Fibroblast of gingiva (primary cell): ENCODE measurements at places on chromosomes 4 and X.

DNA sequence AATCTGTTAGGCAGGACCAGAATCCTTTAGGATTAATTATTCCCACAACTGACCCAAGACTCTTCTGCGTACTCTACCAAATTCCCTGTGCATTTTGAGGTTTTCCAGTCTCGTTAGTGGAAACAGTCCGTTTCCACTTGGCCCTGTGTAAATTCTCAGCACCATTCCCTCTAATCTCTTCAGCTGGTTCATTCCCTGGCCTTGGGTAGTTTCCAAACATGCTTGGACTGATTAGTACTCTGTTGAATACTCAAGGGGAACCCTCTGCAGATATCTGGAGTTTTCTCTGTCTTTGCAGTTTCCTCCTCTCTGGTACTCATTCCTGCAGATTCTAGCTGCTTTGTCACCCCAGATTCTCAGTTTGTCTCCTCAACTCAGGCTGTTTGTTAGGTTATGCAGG is 80.4 kb downstream of the ZFX start:
- DNase-seq: no peak

GRCh38 chr4:4446434-4446833 is 59.5 kb downstream of the NSG1 start:
- DNase-seq: no peak

DNA sequence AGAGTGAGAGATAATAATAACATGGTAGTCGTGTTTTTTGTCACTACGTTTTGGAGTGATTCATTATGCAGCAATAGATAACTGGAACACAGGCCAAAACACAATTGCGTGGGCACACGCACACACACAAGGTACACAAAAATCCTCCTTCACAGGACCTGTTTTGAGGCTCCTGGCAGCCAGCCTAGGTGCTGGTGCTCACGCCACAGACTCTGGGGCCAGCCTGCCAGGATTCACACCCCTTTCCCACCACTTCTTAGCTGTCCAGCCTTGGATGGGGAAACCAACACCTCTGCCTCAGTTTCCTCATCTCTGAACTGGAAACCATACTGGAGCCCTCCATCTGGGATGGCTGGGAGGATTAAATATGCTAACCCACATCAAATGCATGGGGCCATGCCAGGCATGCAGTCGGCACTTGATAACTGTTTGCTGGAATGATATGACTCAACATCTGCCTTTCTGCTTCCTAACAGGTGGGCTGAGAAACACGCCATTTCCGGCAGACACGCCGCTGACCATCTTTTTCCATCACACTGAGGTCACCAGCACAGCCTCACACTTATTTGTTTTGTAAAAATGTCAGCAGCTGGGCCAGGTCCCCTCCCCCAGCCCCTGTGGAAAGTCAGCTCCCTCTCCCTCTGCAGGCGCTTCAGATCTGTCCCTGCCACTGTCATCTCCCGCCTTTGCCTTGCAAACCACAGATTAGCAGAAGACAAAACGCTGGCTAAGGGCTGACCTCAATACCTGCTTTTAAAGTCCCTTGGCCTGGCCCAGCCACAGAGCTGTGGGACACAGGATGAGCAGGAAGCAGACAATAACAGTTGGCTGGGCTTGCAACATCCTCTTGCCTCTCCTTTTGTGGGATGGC is 237.5 kb downstream of the BCOR start:
- DNase-seq: no peak

GRCh38 chr4:14218641-14219040 is 591.1 kb upstream of the BOD1L1 start:
- DNase-seq: peak; percentile 21

DNA sequence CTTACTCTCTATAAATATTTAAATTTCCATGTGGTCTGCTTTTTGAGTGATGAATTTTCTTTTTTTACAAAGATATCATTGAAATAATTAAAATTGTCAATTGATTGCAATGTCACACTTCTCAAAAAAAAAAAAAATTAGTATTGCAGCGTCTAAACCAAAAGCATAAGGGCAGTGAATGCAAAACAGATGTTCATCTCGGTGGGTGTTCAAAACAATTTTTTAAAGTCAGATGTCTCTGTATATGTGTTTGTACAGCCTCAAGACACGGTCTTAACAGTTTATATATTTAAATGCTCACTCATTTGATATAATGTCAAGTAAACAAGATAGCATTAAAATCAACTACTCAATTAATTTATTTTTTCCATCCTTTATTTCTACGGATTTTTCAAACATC is 52.3 kb downstream of the PALLD start:
- peak; percentile 16 for DNase-seq

DNA sequence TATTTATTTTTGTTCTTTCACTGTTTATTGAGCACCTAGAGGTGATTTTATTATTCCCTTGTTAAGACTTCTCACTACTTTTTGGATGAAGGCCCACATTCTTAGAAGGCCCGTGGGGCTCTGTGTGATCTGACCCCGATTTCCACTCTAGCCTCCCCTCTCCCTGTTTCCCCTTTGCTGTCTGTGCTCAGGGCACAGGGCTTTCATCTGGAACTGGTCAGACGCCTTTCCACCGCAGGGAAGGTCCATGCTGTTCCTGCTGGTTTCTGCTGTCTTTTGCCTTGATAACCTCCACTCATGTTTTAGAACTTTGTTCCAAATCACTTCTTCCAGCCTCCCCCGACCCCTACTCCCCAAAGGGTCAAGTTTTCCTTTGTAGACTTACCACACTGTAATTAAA is 31.3 kb upstream of the ANAPC4 start:
- DNase-seq: no peak

- DNase-seq: no peak
Observed at GRCh38 chrX:22118161-22118830, 86.2 kb downstream of the PHEX start.

DNA sequence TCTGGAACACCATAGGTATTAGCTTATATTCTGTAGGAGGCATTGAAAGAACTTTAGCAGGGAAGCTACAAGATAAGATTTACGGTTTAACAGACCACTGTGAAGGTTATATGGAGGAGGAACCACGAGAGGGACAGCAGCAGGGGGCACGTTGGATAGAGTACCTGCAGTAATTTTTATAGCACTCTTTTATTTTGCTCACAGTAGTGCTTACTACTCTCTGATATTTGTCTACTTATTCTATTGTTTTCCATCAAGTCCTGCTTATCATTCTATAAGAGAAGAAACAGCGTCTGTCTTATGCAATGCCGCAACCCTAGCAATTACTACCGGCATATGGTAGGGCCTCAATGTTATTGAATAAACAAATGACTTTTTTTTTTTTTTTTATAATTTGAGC is 122.5 kb downstream of the PCDH7 start:
- DNase-seq: no peak

DNA sequence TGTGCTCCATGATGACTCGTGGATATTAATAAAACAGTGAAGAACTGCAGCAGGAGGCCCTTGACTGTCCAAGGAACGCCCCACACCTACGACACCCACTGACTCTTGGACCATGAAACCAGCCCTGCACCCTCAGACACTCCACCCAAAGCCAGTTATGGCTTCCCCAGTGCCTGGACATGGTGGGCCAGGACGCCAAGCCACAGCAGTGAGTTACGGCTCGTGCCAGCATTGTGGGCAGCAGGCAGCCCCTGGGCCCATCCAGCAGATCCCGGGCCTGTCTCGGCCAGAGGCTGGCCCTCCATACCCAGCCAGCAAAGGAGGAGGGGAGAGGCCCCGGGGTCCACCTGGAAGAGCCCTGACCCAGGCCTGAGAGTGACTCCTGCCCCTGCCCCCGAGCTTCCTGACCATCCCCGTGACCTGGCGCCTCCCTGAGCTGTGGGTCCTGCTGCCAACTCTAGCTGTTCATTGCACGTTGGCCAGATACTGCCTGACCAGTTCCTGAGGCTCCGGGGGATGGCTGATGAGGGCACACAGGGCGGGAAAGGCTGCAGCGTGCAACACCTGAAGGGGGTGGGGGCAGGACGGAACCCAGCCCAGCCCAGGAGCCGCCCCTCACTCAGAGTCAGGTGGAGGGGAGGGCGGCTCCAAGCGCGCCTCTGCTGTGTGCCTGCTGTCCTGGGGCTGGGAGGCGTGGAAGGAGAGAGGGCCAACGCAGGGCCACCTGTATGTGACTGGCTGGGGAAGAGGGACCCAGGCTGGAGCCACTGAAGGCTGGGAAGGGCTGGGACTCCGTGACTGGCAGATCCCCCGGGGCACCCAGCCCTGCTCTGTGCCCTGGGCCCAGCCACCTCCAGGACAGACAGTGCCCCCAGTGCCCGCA is 739 bp downstream of the SLC49A3 start:
- no peak for DNase-seq

DNA sequence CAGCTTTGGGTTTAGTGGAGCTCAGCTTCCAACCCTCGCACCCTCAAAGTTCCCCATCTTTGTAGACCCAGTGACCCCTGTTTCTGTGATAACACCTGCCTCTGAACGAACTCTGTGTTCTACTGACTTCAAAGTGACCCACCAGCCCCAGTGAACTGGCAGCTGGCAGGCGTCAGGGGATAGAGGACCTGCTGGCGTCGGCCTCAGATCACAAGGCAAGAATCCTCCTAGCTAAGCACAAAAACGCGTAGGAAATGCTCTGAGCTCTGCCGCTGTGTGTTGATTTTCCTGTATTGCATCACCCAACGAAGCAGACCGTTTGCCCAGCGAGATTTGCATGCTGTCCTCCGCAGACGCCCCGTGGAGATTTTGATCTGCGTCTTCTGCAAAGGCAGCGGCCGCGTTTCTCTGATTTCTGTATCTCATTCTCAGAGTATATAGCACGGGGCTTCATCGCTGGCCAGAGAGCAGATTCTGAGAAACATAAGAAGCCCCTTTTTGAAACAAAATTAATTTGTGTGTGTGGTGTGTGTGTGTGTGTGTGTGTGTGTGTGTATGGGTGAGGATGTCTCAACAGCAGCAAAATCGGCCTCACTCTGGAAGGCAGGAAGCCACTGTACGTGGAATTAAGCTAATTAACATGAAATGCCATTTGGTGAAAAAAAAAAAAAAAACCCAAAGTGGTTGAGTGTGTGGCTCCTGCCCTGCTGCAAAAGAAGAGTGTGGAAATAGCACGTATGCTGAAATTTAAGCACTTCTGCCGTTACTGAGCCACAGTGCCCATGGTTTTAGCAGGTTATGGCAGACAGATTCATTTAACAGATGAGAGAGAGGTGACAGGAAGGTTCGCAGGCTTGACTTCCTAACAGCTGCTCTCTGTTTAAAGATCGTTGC is 29.2 kb upstream of the ASMTL start:
- DNase-seq: peak; percentile 71

- DNase-seq: no peak
Observed at GRCh38 chr4:160129439-160129838, 1026.6 kb downstream of the RAPGEF2 start.

DNA sequence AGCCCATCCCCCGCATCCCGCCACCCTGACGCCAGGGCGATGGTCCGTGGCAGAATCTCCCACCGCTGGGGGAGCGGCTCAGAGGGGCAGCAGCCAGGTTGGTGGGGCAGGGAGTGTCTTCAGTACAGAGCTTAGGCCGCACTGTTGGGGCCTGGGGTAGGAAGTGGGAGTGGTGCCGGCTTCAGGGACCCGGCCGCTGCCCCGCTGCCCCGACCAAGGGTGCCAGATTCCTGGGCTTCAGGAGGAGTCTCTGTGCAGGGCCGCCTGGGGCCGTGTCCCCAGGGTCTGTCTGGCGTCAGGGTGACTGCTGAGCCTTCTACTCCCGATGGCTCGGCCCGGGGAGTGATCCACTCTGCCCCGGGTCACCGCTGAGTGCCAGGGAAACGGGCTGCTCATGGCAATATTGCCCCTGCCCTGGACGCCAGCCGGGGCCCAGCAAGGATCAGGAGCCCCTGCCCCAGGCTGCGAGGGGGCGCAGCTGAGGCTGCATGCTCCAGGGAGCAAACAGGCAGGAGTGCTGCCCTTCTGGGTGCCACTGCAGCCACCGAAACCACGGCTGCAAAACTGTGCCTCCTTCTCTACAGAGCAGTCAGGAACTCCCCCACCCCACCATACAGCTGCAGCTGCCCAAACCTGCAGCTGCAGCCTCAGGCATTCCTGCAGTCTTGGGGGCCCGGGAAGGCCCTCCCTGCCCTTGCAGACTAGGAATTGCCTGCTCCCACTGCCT is 1206.1 kb downstream of the ARAP2 start:
- DNase-seq: no peak

DNA sequence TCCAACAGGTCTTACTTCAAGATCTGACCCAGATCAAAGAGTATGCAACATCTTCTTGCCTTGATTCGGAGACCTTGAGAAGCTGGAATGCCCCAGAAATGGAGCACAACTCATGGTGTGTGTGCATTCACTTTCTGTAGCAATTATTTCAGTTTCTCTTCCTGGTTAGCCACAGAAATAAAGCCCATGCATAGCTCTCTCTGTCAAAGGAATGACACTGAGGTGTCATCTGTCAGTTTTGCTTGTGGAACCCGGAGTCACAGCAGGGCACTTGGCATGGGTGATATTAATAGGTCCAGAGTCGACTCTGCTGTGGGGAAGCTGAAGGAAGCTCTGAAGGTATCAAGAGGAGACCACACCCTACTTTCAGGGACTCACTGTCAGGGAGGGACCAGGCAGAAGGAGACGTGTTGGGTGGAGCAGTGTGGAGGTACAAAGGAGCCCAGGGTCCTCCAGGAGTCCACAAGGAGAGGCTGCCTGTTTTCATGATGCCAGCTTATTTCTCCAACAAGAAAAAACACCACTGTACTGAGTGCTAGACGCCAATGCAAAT is 10.7 kb downstream of the CLNK start:
- DNase-seq: no peak

- no peak for DNase-seq
Observed at GRCh38 chr4:99091216-99091575, 2.6 kb upstream of the ADH5 start.

DNA sequence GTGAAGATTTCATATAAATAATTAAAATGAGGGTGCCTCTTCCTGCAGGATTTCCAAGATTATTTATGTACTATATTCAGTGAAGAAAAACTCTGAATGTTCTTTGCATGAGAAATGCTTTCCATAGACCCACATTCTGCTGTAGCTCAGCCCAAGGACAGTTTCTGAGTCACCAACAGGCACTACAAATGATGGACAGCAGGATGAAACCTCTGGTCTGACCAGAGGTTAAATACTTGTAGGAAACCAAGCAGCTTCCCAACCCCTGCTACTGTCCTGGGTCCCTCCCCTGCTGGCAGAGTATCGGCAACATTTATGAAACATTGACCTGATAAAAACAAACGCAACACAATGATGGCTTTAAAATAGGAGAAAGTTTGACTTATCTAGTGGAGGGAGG is 73.1 kb downstream of the CXXC4 start:
- no peak for DNase-seq

DNA sequence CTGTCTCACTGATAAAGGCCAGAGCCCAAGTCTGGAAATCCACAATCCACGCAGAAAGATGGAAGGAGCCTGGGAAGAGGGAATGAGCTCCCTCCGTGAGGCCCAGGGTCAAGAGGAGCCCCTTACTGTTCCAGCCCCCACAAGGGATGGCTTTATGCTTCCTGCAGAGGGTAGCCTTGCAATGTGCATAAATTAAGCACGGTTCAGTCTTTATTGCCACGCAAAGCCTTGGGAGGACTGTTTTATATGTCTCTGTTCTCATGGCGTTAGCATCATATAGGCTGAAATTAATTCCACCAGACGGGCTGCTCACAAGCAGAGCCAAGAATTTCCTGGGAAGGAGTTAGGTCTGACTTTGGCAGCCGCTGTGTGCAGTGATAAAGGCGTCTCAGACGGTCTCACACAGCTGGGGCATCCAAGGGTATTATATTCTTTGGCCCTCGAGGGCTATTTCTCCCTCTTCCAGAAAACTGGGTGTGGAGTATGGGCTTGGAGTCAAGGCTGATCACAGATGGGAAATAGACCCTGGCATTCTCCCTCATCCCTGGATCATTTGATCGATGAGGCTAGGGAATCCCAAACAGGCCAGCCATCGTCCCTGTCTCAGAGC is 38.5 kb downstream of the CYTL1 start:
- no peak for DNase-seq
